Bladder microvascular endothelial cell (primary cell): ENCODE measurements at places on chromosomes 1 and 21. TPM values are rescaled to one million over a fixed set of nuclear protein-coding genes. Genes with fewer than 3 reads are reported as not detected.

Gene VSIG8
- total RNA-seq: not detected in 2 replicates

Gene KCNJ6
- under 0.01 TPM in 1 of 2 replicates, not detected in the other for total RNA-seq

Gene SWT1
- 3.1 and 5.3 TPM in 2 replicates for total RNA-seq

Gene PRAMEF33
- total RNA-seq: not detected in 2 replicates

Gene LENEP
- 0.76 TPM in 1 of 2 replicates, not detected in the other for total RNA-seq

Gene ADGRB2
- total RNA-seq: 0.16 and 1.1 TPM in 2 replicates

Gene UBASH3A
- not detected in 2 replicates for total RNA-seq

Gene OLFML2B
- under 0.01 and 0.13 TPM in 2 replicates for total RNA-seq

Gene GPR153
- 0.65 and 3.1 TPM in 2 replicates for total RNA-seq

Gene CFHR3
- total RNA-seq: not detected in 2 replicates
